Cerebellum (tissue), 4 donors: ENCODE measurements at places on chromosomes 13 and 19. TPM values are rescaled to one million over a fixed set of nuclear protein-coding genes. Genes with fewer than 3 reads are reported as not detected.

The ZNF93 gene
- 22.6 TPM for total RNA-seq

The AZU1 gene
- 0.91 TPM for total RNA-seq

The CBARP gene
- total RNA-seq = 5.6 TPM

DNA sequence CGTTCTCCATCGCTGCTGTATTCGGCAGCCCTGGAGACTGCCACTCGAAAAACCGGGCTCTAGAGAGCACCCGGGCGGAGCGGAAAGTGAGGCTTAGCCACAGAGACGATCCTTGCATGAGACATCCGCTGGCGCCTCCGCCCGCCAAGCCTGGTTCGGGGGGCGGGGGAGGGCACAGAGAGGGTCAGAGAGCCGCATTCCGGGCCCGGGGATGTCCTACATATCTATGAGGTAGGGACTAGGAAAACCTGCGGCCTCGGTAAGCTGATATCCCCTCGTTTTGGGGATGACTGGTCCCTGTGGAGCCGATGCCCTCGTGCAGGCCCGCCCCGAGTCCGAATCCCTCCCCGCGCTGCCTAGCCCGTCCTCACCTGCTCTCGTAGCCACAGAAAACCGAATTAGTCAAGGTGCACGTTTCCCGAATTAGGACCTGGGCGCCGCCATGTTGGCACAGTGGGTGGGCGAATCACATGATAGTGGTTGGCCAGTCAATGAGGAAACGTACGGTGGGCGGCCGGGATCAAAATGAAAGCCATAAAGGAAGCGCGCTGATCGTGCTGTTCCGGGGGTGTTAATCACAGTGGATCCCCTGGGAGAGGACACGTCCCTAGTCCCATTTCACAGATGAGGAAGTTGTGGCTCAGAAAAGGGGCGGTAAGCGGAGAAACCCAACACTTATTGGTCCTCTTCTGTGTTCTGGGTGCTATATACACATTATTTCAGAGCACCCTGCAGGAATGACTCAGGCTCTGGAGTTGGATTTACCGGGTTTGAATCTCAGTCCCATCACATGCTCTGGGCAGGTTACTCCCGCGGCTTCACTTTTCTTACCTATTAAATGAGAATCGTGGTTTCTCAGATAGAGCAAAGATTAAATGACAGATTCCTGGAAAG is at the start of gene TRMT1:
Gene TRMT1 (minus strand): TSS at position 459 of the 894 bp plus-strand sequence. CDS start 341 bp downstream, at position 118.
- peak; percentile 84 for DNase-seq

- DNase-seq = no peak
These were observed 203.8 kb downstream of the ATP8A2 start for GRCh38 chr13:25575562-25575961.

DNA sequence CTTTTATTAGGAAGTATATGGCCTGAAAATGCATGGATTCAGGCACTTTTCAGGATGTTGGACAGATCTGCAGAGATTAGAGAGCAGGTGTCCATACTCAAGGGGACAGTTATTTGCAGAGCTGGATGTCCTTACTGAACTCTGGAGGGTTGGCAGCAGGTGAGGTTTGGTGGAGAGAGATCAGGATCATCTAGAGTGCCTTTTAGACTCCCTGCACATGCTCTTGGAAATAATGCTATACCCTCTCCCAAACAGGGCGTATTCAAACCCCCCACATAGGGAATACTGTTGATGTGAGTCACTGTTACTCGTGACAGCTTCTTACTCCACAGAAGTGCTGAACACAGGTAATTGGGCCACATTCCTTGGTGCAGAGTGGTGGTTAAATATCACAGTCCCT is 725.7 kb upstream of the SGCG start:
- DNase-seq = no peak
